IPS DF 19.7 (cell line): ENCODE measurements at places on chromosomes 6 and 20.
A peak's percentile ranks its signal among the peaks of the same experiment; 100 is the strongest.

- no peak for DNase-seq
Measured at GRCh38 chr6:67870321-67870720, 764.8 kb upstream of the ADGRB3 start.

- DNase-seq = no peak
Measured at GRCh38 chr6:23245572-23245971, 676.2 kb downstream of the HDGFL1 start.

DNA sequence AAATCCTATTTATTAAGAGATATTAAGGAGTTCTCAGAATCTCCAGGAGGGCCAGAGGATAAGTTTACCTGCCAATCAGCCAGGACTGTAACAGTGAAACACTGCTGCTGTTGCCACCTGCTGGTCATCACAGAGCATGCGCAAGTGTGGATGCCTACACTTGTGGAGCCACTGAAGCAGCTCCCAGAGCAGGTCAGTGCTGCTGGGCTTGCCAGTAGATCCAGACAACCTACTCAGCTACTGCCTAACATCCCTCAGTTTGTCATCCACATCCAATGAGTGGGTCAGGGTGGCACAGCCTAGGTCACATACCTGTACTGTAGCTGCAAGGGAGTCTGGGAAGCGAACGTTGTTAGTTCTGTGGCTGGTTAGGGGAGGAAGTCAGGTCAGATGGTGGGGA lies 18.3 kb upstream of the NHSL1 start:
- DNase-seq = peak; percentile 60

GRCh38 chr6:36783603-36784375 lies 55.5 kb downstream of the CPNE5 start:
- DNase-seq = no peak

DNA sequence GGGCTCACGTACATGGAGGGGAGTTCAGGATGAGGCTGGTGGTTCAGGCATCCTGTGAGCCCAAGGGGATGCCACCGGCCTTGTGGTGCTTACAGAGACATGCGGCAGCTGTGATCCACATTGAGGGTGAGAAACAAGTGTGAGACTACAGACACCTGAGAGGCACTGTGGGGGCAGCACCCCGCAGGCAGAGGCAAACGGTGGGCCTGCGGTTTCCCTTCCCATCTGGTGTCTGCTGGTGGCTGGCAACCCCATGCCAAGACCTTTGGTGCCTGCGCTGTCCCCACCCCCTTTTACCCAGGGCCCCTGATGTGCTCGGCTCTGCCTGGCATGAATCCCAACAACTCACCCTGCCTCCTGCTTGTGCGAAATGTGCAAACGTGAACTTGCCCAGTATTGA lies 42.0 kb downstream of the ERMARD start:
- no peak for DNase-seq

DNA sequence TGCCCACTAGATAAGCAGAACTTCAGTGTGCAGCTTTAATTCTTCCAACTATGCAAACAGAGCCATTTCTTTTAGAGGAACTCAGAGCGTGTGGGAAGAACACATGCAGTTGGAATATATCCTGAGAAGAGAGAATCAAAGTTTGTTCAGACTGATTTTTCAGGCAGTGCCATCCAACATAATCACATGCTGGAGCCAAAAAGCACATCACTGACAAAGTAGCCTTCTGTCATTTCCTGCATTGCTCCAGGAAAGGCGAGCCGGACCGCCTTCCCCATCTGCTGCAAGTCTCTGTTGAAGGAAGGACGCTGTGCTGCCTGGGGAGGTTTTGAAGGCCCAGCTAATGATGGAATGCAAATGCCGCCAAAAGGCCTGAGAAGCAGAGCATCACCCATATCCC lies 98.4 kb downstream of the DOK5 start:
- no peak for DNase-seq
